Glutamatergic neuron (in vitro differentiated cells): ENCODE measurements at places on chromosomes 2 and 18.
A peak's percentile ranks its signal among the peaks of the same experiment; 100 is the strongest.

DNA sequence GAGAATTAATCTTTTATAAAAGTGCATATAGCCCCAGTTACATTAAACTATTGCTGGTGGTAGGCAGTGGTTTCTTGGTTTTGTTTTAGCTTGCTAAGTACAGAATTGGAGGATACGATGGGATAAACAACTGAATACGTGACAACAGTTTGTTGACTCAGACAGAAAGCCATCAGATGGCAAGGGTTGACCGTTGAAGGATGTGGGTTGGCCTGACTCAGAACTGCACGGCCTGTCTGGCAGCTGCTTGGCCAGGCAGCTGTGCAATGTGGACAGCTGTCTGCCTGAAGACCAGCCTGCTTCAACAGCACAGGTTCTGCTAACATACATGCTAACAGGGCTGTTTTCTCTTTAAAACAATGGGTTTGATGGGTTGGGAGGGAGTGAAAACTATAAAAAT lies 46.6 kb downstream of the PRKRA start:
- peak; percentile 58 for DNase-seq

GRCh38 chr2:146048141-146048540 lies 1528.2 kb upstream of the ZEB2 start:
- DNase-seq, result no peak

DNA sequence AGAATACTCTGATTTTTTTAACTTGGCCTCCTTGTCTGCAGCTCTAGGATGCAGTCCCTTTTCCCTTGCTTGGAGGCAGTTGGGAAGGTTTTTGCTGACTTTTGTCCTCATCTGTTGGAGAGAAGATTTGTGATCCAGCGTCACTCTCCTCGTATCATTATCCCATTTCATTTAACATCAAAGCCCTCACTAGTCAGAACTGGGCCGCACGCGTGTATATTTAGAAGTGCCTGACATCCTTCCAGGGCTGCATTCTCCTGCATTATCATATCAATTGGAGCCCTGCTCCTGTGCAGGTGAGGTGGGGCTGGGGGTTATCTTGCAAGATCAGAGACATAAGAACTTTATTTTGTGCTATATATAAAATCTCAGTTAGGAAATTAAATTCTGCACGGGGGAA lies 435.1 kb upstream of the HS6ST1 start:
- DNase-seq, result no peak

GRCh38 chr2:184363213-184363612 lies 235.1 kb upstream of the ZNF804A start:
- no peak for DNase-seq

DNA sequence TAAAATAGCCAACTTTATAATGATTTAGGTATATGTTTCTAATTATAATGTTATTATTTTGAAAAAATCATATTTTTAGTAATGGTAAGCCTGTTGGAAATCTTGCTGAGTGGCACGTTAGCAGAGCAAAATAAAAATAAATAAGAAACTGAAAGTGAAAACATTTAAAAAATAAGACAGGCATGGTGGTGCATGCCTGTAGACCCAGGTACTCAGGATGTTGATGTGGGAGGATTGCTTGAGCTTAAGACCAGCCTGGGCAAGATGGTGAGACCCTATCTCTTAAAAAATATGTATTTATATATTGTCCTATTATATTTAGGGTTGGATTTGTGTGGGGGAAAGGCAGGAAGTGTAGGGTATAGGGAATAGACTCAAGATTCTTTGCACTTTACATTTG lies 15.8 kb upstream of the ANKRD12 start:
- DNase-seq, result no peak

- DNase-seq, result no peak
Observed at GRCh38 chr2:62145478-62146100, 50.3 kb upstream of the B3GNT2 start.
